ENCODE measurements at places on chromosomes 7 and 10. TPM values are rescaled to one million over a fixed set of nuclear protein-coding genes. Genes with fewer than 3 reads are reported as not detected.

The CAV2 gene
- total RNA-seq: 12.2 TPM

The SCIN gene
- total RNA-seq: 9.9 TPM

The EPHA1 gene
- total RNA-seq: 7.8 TPM

The PLEKHS1 gene
- total RNA-seq: not detected

The PNLIP gene
- not detected for total RNA-seq

The IFIT2 gene
- total RNA-seq: 11.1 TPM

The CISD1 gene
- 54.7 TPM for total RNA-seq

The NPTX2 gene
- total RNA-seq: 32.1 TPM

The VPS37D gene
- 24.0 TPM for total RNA-seq

The ATG9B gene
- total RNA-seq: 3.9 TPM

The CEP55 gene
- total RNA-seq: 4.6 TPM

The SPDYE11 gene
- not detected for total RNA-seq

The VWDE gene
- 2.1 TPM for total RNA-seq

The CYP3A7 gene
- not detected for total RNA-seq

The PRKAR2B gene
- total RNA-seq: 197 TPM

The ALOX5 gene
- total RNA-seq: 3.2 TPM

The TEX47 gene
- total RNA-seq: not detected

The HMX2 gene
- 0.92 TPM for total RNA-seq

The HDAC9 gene
- total RNA-seq: 68.3 TPM

The MET gene
- total RNA-seq: 2.8 TPM

The SCART1 gene
- total RNA-seq: 1.2 TPM

The RBP3 gene
- not detected for total RNA-seq

The SPACDR gene
- total RNA-seq: not detected

The ZNF804B gene
- 8.3 TPM for total RNA-seq

The CYP2C8 gene
- total RNA-seq: 4.2 TPM

The TRPV6 gene
- under 0.01 TPM for total RNA-seq

The LDB1 gene
- 63.4 TPM for total RNA-seq

The TUBB8 gene
- not detected for total RNA-seq

The RASA4B gene
- 17.1 TPM for total RNA-seq

The AKR1C1 gene
- total RNA-seq: 29.1 TPM

The LEP gene
- not detected for total RNA-seq

The ADRA2A gene
- total RNA-seq: 6.0 TPM

The TRIP6 gene
- 10.4 TPM for total RNA-seq

The GALNT17 gene
- total RNA-seq: 55.1 TPM

The PCGF6 gene
- total RNA-seq: 13.4 TPM

The UNCX gene
- 2.3 TPM for total RNA-seq

The NXPH1 gene
- 94.6 TPM for total RNA-seq

The TBX20 gene
- not detected for total RNA-seq

The IFIT1 gene
- 17.1 TPM for total RNA-seq

The MMP21 gene
- 0.46 TPM for total RNA-seq

The TMEM26 gene
- total RNA-seq: 1.8 TPM

The DEPP1 gene
- total RNA-seq: 6.2 TPM

The CDC14C gene
- total RNA-seq: not detected

The ZNF365 gene
- total RNA-seq: 19.8 TPM

The COL13A1 gene
- total RNA-seq: 1.8 TPM

The SYNPO2L gene
- total RNA-seq: not detected

The C10orf53 gene
- not detected for total RNA-seq

Data from diencephalon (tissue), 1 donor.